Liver (tissue), 10 donors: ENCODE measurements at places on chromosomes 1 and 21.

GRCh38 chr1:3466366-3467075 is 12.1 kb downstream of the ARHGEF16 start:
- H3K4me3 ChIP-seq, result no peak overlapping the region
- H3K36me3 ChIP-seq, result no peaks in the 10 kb centered on the region

GRCh38 chr1:54314696-54315095 is 91.5 kb downstream of the SSBP3 start:
- H3K27ac ChIP-seq, result no peak overlapping the region
- H3K4me1 ChIP-seq, result peaks cover 4% of the 10 kb centered on the region
- no peaks in the 10 kb centered on the region for H3K36me3 ChIP-seq
- no peak overlapping the region for H3K4me3 ChIP-seq

DNA sequence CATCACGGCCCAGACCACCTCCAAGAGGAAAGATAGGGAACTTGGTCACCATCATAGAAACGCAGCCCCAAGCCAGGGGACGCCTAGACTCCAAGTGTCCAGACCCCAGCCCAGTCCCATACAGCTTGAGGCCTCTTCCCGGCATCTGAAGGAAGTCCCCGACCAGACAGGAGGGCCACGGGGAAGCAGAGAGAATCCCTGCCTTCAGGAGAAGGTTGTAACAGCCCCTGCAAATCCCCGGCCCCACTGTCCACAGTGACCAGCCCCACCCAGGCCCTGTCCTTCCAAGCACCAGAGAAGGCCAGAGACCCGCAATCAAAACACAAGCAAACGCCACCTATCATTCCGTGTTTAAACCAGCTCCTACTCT is 1.7 kb downstream of the SLC19A1 start:
- H3K27me3 ChIP-seq, result no peaks in the 10 kb centered on the region
- no peaks in the 10 kb centered on the region for H3K36me3 ChIP-seq
- no peak for DNase-seq

GRCh38 chr21:28310171-28310685 is 682.4 kb downstream of the LTN1 start:
- no peak for DNase-seq
- H3K27me3 ChIP-seq, result no peaks in the 10 kb centered on the region
- H3K36me3 ChIP-seq, result no peaks in the 10 kb centered on the region
- H3K4me1 ChIP-seq, result no peaks in the 10 kb centered on the region

DNA sequence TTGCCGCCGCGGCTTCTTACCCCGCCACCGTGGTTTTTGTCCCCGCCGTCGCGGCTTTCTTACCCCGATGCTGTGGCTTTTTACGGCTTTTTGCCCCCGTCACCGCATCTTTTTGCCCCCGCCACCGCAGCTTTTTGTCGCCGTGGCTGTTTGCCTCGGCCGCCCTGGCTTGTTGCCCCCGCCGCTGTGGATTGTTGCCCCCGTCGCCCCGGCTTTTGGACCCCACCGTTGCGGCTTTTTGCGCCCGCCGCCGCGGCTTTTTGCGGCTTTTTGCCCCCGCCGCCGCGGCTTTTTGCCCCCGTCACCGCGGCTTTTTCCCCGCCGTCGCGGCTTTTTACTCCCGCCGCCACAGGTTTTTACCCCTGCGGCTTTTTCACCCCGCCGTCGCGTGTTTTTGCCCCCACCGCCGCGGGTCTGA is 3934.3 kb downstream of the SRGAP2C start:
- no peaks in the 10 kb centered on the region for H3K27me3 ChIP-seq
- no peak for DNase-seq
- H3K27ac ChIP-seq, result no peak overlapping the region
- no peaks in the 10 kb centered on the region for H3K36me3 ChIP-seq

- no peaks in the 10 kb centered on the region for H3K4me1 ChIP-seq
- H3K27ac ChIP-seq, result peak within 1 kb of the TSS; percentile 25
- no peak within 1 kb of the TSS for H3K4me3 ChIP-seq
- no peaks in the 10 kb centered on the region for H3K36me3 ChIP-seq
- H3K27me3 ChIP-seq, result no peaks in the 10 kb centered on the region
These were observed at the start of gene RGS18 for GRCh38 chr1:192158181-192158580. TSS of gene RGS18 (plus strand) at chr1:192158462. CDS start at chr1:192158638, 176 bp downstream.

DNA sequence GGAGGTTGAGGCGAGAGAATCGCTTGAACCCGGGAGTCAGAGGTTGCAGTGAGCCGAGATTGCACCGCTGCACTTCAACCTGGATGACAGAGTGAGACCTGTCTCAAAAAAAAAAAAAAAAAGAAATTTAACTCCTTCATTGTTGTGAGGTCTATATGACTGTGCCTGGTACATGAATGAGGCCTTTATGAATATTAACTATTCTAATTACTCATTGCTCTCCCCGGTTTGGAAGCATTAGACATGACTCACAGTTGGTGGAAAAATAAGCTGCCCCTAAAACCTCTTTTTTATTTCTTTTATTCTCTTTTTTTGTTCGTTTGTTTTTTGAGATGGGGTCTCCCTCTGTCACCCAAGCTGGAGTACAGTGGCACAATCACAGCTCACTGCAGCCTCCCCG is 3.3 kb downstream of the NPPB start:
- peaks cover 3% of the 10 kb centered on the region for H3K4me1 ChIP-seq
- H3K36me3 ChIP-seq, result no peaks in the 10 kb centered on the region
- H3K27ac ChIP-seq, result no peak overlapping the region
